AG08395 (cell line): ENCODE measurements at places on chromosomes 2 and 18.

GRCh38 chr2:235665661-235666212, 171.9 kb downstream of the AGAP1 start:
- no peak for DNase-seq

DNA sequence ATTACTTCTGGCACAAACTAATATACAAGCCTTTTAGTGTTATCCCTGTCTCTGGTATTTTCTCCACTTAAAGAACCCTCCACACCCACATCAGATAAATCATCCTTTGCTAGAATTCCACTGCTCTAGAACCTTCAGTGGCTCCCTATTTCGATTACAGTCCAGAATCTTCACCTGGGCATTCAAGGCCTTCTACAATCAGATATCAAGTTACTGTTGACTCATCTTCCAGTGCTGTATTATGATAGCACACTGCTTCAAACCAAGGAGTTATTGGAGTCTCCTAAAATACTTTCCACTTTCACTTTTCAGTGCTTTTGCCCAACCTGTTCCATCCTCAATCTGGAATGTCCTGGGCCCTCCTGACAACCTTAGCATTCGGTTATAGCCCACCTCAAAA, 3.4 kb downstream of the CGREF1 start:
- DNase-seq = no peak

- DNase-seq = peak; percentile 31
Observed at GRCh38 chr2:171522788-171523087, 464 bp downstream of the CYBRD1 start.

- DNase-seq = no peak
Observed at GRCh38 chr18:39172695-39173421, 1607.3 kb upstream of the CELF4 start.

DNA sequence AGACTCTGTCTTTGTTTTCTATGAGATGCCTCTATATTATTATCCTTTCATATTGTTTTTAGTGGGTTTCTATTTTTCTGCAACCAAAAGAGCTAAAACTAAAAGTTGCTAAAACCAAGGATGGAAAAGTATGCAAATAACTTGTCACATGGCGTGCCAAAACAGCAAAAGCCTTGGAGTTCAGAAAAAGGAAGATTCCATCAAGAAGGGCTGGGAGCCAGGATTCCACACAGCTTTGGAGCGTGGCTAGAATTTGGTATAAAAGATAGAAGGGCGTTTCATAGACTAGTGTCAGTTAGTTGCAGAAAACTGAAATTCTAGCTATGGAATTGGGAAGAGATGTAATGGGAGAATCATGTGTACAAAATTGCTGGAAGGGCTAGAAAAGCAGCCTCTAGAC, 4.1 kb downstream of the SCYGR1 start:
- no peak for DNase-seq

DNA sequence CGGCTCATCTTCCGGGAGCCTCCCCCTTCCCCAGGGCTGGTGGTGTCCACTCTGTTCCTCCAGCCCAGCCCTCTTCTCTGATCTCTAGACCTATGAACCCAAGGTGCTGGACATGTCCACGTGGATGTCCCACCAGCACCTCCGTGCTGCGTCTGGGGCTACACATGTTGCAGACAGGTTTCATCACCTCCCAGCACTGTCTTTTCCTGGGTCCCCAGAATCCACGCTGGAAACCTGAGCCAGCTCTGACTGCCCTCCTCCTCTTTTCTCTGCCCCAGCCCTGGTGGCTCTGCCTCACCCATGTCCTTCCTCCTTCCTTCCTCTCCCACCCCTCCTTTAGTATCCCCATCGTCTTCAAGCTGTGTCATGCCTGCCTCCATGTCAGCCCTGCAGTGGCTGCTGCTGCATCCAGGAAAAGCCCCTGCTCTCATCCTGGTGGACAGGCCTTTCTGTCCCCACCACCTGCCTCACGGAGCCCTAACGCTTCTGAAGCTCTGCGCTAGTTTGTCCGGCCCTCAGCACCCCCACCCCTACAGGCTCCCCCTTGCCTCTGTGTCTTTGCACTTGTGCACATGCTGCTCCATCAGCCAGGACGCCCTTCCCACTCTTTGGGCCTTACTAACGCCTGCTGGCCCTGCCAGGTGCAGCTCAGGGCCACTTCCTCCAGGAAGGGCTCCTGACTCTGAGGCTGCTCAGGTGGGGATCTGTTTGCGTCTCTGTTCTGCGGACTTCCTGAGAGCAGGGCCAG, 105.9 kb downstream of the DYSF start:
- DNase-seq = no peak

DNA sequence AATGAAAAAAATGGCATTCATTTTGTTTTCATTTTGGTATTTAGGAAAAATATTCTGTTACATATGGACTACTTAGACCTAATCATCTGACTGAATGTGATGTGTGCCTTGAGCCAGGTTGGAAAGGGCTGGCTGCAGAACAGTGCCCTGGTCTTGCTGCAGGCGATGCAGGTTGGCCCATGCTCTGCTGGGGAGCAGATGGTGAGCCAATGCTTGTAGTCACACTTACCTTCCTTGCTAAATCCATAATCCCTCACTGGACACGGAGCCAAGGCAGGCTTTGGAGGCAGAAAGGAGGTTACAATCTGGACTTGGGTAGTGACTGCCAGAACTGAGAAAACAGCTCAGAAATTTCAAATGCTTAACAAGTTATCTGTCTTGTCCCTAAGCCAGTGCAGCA, 228.7 kb downstream of the ARHGAP15 start:
- DNase-seq = no peak

DNA sequence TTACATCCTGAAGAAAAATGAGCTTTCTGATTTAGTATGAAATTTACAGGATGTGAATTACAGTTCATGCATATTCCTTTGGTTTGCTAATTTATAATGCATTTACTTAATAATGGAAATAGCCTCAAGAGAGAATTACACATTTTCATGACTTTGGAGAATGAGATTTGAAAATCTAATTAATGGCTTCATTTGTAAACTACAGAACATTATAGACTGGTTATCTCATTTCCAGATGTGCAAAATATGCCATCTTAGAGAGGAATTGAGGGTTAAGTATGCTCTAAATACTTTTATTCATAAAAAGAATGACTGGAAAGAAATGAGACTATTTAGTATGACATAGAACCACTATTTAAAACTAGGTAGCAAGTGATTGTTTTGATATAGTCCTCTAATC, 94.2 kb upstream of the DNAJC10 start:
- DNase-seq = no peak

DNA sequence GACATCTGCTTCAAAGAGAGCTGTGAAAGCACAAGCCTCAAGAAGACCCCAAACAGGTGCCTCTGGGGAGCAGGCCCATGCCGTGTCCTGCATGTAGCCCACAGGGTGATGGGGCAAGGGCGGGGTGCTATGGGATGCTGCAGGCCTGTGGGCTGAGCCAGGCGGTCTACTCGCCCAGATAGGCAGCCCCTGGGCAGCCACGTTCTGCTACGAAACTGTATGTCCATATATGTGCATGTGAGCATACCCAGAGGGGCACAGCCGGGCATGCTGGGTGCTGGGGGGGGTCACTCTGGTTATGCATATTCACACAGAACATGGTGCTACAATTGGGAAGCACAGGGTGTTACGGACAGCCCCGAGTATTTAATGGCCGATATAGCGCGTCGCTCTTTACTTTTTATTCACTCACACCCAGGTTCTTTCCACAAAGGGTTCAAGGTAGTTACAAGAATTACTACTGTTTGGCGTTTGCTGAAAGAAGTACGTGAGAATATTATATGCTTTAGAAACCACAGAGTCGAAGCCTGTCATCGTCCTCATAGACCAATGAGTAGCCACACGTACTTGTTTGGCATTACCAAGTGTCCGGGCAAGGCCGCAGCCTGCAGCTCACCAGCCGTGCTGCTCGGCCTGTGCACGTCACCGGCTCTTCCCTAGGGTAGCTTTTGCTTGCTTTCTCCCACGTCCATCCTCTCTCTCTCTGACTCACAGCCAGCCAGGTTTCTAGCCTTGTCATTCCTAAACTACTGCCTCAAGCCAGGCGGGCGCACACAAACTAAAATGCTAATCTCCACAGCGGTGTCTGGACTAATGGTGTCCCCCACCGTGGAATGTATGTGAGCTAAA, 14.4 kb downstream of the MTERF4 start:
- no peak for DNase-seq

GRCh38 chr2:143833015-143833660, 686.8 kb downstream of the ZEB2 start:
- DNase-seq = no peak

DNA sequence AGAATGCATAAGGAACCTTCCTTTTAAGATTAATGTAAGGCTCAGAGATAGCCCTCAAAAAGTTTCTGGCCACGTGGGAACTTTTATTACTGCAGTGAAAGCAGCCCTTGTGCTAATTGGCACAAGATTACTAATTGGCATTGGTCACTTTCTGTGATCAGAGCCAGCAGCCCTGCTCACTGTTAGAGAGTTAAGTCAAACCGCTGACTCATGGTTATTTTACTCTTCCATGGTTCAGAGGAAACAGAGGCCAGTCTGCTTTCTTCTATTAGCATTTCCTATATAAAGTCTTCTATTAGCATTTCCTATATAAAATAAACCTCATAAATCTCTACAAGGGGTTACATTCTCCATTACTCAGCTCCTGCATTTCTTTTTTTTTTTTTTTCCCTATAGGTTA, 1.5 kb upstream of the SLC35G4 start:
- no peak for DNase-seq

GRCh38 chr2:65228263-65228750, 676 bp downstream of the ACTR2 start:
- DNase-seq = peak; percentile 26

DNA sequence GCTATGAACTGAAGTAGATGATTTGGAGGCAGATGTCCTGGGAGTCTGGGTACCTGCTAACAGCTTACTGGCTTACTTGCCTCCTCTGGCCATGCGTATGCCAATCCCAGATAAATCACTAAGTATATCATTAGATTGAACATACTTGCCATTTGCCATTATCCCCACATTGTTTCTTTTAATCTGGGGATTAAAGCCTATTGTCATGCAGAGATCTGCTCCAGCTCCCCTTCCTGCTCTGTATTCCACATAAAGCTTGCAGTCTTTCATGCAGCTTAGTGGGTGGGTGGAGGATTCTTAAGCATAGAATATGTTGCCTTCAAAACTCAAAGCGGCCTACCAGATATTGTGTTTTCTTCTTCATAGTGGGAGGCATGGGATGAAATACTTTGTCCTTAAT, 311.8 kb upstream of the MMADHC start:
- no peak for DNase-seq

DNA sequence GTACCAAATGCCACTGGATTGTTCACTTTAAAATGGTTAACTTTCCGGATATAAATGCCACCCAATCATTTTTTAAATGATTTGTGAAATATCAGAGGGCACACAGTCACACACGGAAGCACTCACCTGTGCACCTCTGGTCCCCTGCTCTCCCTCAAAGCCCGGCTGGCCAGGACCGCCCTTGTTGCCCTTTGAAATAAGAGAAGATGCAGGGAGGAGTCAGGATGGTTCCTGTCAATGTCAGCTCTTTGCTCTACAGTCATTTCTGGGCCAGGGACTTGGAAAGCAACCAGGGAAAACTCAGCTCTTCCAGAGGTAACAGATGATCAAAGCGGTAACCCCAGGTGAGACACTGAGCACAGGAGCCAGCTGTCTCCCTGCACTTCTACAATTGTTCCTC, 60.7 kb downstream of the COL6A3 start:
- no peak for DNase-seq

DNA sequence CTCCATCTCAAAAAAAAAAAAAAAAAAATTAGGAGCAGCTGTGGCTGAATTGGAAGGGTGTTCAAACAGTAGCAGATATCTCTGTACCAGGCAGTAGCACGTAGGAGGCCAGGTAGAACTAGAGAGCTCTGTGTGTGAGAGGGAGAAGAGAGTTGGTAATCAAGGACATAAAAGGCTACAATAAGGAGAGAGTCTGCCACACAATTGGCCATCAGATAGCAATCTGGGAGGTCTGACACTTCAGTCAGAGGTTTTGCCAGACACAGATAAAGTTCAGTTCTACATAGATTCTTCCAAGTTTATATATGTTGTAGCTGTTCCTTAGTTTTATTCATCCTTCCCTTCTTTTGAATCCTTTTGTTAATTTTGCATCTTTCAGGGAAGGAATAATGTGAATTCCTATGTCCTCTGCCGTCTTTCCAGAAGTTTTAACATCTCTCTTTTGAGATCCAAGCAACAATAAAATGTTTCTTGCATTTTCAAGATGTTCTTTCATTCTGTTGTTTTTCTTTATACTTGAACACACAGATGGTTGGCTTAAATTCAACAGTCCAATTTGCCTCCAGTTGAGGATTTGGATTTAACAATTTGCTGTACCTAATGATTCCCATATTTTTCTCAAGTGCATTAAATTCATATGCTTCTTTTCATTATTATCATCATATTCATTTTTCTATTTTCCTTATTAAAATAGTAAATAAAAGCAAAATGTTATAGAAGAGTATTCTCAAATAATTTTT, 600.3 kb upstream of the GCFC2 start:
- DNase-seq = no peak

- DNase-seq = no peak
Observed at GRCh38 chr2:203685789-203686420, 20.5 kb upstream of the CD28 start.

GRCh38 chr2:191514613-191515012, 163.3 kb upstream of the NABP1 start:
- no peak for DNase-seq

GRCh38 chr2:6031200-6031867, 339.1 kb downstream of the SOX11 start:
- DNase-seq = no peak

- DNase-seq = no peak
Observed at GRCh38 chr2:217789736-217790181, 213.0 kb downstream of the TNS1 start.
